Endodermal cell (in vitro differentiated cells): ENCODE measurements at places on chromosomes 5 and 9.

- DNase-seq = no peak
Measured at GRCh38 chr9:127128341-127129072, 6.1 kb upstream of the ANGPTL2 start.

GRCh38 chr5:11617080-11617479 is 287.2 kb downstream of the CTNND2 start:
- DNase-seq = no peak

- no peak for DNase-seq
Measured at GRCh38 chr9:108056084-108056804, 566.7 kb upstream of the KLF4 start.

DNA sequence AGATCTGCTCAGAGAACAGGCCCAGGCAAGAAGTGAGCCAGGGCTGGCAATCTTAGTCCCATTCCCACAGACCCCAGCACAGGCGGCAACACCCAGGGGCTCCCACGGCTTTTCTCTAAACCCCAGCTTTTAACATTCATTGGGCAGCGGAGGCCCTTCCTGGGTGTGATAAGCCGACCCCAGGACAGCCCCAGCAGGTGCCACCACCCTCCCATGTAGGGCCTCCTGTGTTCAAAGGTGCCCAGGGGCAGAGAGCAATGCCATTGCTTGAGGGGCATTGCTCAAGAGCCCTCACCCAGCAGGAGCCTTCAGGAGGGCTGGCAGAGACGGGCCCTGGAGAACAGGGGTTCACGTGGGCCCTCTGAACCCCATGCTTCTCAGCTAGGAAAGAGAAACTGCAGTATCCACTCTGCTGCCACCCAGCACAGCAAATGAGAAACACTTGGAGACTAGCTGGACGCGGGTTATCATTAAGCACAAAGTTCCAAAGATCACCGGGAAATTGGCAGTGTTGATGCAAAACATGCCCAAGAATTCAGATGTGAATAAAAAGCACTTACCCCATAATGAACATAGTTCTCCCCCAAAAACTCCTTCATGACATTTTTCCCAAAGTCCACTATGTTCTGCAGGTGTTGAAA is 13.9 kb downstream of the IPPK start:
- no peak for DNase-seq

- no peak for DNase-seq
Measured at GRCh38 chr5:124973661-124974060, 227.2 kb upstream of the ZNF608 start.

GRCh38 chr5:107450531-107450930 is 220.2 kb downstream of the EFNA5 start:
- DNase-seq = no peak

DNA sequence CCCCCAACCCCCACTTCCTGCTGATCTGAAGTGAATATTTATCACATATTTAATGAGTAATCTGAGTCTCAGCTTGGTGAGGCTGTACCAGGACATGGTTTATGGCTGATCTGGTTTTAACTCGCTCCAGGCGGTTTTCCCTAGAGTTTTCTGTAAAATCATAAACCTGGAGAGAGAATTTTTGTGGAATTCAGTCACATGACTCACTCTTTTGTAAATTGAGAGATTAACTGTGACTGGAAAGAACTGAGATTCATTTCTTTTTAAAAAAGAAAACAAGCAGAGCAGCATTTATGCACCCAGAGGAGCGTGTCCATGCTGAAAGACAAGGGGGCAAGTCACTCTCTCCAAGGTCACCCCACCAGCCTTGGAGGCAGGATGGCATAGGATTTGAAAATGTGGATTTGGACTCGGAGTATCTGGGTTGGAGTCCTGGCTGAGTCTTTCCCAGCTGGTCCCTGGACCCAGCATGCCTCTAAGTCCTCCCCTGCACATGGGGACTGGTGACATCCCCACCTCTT is 81.8 kb downstream of the ZNF618 start:
- DNase-seq = no peak

DNA sequence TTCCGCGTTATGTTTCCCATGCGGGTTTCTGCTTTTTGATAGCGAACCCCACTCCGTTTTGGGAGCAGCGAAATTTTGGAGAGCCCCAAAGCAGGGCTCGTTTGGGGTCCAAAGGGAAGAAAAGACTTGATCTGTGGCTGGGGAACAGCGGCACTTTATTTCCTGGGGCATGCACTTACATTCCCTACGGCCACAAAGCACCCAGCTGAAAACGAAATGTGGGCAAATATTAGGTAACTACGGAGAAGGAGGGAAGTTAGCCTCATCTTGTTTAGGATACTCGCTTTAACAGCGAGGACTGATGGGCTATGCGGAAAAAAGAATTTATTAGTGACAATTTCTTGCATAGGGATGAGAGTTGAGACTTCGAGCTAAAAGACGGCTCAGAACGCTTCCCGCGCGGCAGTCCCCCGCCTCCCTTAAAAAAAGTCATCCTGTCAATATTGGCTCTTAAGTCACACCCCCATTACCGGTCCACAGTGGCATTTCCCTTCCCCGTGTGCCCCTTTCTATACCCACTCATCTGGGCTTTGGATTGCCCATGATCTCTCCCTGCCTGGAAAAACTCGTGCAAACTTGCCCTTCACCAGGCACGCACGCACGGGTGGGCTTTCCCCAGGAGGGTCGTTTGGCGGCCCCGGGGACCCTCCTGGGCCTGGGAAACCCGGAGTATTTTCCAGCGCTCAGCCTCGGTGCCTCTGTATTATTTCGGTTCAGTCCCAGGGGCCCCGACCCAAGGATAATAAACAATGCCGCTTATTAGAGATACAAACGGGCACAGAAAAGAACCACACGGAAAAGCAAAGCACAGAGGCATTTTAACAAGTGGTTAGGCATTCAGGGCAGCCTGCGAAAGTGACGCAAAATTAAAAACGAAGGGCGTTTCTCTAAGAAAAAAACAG is 35.8 kb upstream of the NFIB start:
- no peak for DNase-seq

GRCh38 chr9:127521919-127522304 is 70.6 kb downstream of the LRSAM1 start:
- no peak for DNase-seq
